ENCODE measurements at places on chromosomes 13 and 19.

GRCh38 chr13:111462221-111462764 lies 141.9 kb downstream of the TEX29 start:
- H3K27ac ChIP-seq = no peak overlapping the region
- H3K4me3 ChIP-seq = no peak overlapping the region
- H3K4me1 ChIP-seq = no peaks in the 10 kb centered on the region
- H3K36me3 ChIP-seq = no peaks in the 10 kb centered on the region

DNA sequence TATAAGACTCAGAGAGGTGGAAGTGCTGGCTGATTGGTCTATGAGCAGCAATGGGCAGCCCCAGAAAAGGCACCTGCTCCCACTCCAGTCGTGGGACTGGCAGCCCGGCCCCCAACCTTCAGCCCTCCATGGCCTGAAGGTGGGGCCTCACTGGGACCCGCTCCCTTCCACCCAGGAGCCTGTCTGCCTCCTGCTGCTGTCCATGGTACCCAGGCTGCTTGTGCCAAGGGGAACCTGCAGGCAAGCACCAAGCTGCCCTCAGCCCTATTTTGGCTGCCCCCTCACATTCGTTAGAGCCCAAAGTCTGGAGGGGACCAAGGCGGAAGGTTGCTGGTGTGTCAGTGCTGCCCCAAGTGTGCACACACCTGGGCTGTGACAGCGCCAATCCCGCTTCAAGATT lies 2304.9 kb downstream of the PCDH9 start:
- no peaks in the 10 kb centered on the region for H3K4me1 ChIP-seq
- H3K36me3 ChIP-seq = no peaks in the 10 kb centered on the region
- DNase-seq = no peak
- no peak overlapping the region for H3K27ac ChIP-seq
- H3K27me3 ChIP-seq = no peaks in the 10 kb centered on the region

- H3K4me1 ChIP-seq = peaks cover 12% of the 10 kb centered on the region
- H3K4me3 ChIP-seq = peak overlapping the region; percentile 92
- H3K36me3 ChIP-seq = no peaks in the 10 kb centered on the region
- DNase-seq = no peak
These were observed 977 bp upstream of the IL17D start for GRCh38 chr13:20702530-20702914.

GRCh38 chr19:18464646-18465045 lies 26.7 kb upstream of the ISYNA1 start:
- no peak overlapping the region for H3K4me3 ChIP-seq
- H3K27me3 ChIP-seq = no peaks in the 10 kb centered on the region
- no peak for DNase-seq
- H3K4me1 ChIP-seq = peaks cover 4% of the 10 kb centered on the region
- H3K27ac ChIP-seq = no peak overlapping the region

DNA sequence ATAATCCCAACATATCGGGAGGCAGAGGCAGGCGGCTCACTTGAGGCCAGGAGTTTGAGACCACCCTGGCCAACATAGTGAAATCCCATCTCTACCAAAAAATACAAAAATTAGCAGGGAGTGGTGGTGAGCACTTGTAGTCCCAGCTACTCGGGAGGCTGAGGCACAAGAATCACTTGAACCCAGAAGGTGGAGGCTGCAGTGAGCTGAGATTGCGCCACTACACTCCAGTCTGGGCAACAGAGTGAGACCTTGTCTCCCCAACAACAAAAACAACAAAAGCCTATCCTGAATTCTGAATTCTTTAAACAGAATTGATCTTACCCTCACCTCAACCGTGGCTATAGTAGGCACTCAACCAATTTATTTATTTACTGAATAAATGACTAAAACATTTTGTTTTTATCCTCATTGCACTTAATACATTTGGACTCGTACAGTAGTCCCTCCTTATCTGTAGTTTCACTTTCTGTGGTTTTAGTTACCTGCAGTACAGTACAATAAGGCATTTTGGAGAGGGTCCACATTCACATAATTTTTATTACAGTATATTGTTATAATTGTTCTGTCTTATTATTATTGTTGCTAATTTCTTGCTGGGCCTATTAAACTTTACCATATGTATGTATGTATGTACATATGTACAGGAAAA lies 98.8 kb downstream of the TBC1D4 start:
- no peaks in the 10 kb centered on the region for H3K36me3 ChIP-seq
- H3K27ac ChIP-seq = no peak overlapping the region
- H3K4me3 ChIP-seq = no peak overlapping the region
- no peaks in the 10 kb centered on the region for H3K27me3 ChIP-seq

DNA sequence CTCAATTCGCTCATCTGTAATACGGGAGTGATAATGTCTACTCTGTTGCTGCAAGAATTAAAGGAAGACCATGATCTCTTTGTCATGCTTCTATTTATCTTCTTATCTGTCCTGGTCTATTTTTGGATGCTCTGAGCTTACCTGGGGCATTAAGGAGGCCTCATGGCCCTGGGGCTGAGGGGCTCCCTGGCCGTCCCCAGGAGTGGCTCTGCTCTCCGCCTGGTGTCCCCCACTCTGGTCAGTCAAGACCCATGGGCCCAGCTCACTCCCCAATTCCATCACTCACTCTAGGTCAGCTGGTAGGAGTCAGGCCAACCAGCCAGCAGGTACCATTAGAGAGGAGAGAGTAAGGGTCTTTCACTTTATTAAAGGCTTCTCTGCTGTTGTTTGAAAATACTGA lies 1.1 kb upstream of the CHST8 start:
- H3K27ac ChIP-seq = no peak overlapping the region
- no peaks in the 10 kb centered on the region for H3K4me1 ChIP-seq
- no peak overlapping the region for H3K4me3 ChIP-seq
- DNase-seq = no peak
- no peaks in the 10 kb centered on the region for H3K36me3 ChIP-seq

DNA sequence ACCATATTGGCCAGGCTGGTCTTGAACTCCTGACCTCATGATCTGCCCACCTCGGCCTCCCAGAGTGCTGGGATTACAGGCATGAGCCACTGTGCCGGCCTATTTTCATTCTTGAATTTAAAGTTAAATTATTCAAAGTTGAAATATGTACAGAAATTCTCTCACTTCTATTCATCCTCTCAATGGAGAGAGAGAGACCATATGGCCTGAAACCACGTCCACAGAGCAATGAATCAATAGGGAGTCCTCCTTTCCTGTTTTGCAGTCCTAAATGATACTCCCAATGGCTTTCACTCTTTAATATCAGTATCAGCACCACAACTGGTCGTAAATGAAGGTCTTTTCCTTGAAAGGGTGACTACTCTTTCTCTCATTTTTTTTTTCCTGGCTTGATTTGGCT lies 30.5 kb upstream of the KCTD4 start:
- peaks cover 14% of the 10 kb centered on the region for H3K4me1 ChIP-seq
- no peaks in the 10 kb centered on the region for H3K27me3 ChIP-seq
- no peak for DNase-seq
- peaks cover 15% of the 10 kb centered on the region for H3K36me3 ChIP-seq

- H3K4me1 ChIP-seq = no peaks in the 10 kb centered on the region
- no peak overlapping the region for H3K4me3 ChIP-seq
- no peak for DNase-seq
- H3K36me3 ChIP-seq = no peaks in the 10 kb centered on the region
- H3K27ac ChIP-seq = no peak overlapping the region
These were observed 51.1 kb downstream of the TNFRSF19 start for GRCh38 chr13:23621316-23621645.

- H3K4me1 ChIP-seq = no peaks in the 10 kb centered on the region
- no peaks in the 10 kb centered on the region for H3K36me3 ChIP-seq
- no peak overlapping the region for H3K4me3 ChIP-seq
- no peak overlapping the region for H3K27ac ChIP-seq
- no peak for DNase-seq
These were observed 626.1 kb downstream of the DACH1 start for GRCh38 chr13:71240911-71241310.

DNA sequence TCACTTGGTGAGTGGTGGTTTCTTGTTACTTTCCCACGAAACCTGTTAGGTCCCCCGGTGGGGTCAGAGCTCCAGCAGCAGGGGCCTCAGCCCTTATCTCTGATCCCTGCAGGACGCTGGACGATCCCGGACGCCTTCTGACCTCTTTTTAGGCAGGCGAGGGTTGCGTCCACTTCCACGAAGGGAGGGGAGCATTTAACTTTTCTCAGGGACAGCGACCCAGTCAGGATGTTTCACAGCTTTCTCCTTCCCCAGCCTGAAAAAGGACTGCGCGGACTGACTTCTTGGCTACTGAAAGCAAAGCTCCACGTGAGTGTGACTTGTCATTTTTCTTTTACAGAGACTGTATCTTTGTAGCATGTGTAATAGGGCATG lies 692 bp downstream of the ZNF234 start:
- no peak for DNase-seq
- H3K4me1 ChIP-seq = peaks cover 13% of the 10 kb centered on the region
- no peaks in the 10 kb centered on the region for H3K27me3 ChIP-seq
- H3K4me3 ChIP-seq = peak overlapping the region; percentile 95
- peaks cover 40% of the 10 kb centered on the region for H3K36me3 ChIP-seq

GRCh38 chr19:43563816-43564457 lies 11.4 kb downstream of the XRCC1 start:
- DNase-seq = no peak
- H3K36me3 ChIP-seq = peaks cover 37% of the 10 kb centered on the region
- H3K27ac ChIP-seq = peak overlapping the region; percentile 84
- H3K4me3 ChIP-seq = no peak overlapping the region
- H3K27me3 ChIP-seq = no peaks in the 10 kb centered on the region

DNA sequence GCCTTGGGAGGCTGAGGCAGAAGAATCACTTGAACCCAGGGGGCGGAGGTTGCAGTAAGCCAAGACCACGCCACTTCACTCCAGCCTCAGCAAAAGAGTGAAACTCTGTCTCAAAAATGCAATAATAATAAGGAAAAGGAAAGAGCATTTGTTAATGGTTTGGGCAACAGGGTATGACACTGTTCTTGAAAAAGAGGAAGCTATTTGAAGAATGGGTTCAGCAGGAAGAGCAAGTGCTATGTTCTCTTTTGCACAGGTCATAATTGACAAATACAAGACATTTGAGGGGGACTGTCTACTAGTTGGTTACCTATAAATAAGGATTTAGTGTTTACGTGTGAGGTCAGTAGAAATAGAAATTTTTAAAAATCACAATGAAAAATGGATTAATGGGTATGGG lies 218.3 kb downstream of the DCT start:
- no peaks in the 10 kb centered on the region for H3K4me1 ChIP-seq
- no peaks in the 10 kb centered on the region for H3K27me3 ChIP-seq
- no peak for DNase-seq
- H3K36me3 ChIP-seq = peaks cover 2% of the 10 kb centered on the region
